Thoracic aorta (tissue), 2 donors: ENCODE measurements at places on chromosomes 13 and 19.
A peak's percentile ranks its signal among the peaks of the same experiment; 100 is the strongest.

GRCh38 chr13:73585236-73585635 is 526.4 kb downstream of the KLF5 start:
- DNase-seq: no peak
- H3K36me3 ChIP-seq: no peaks in the 10 kb centered on the region
- H3K27me3 ChIP-seq: no peaks in the 10 kb centered on the region
- H3K4me3 ChIP-seq: no peak overlapping the region

DNA sequence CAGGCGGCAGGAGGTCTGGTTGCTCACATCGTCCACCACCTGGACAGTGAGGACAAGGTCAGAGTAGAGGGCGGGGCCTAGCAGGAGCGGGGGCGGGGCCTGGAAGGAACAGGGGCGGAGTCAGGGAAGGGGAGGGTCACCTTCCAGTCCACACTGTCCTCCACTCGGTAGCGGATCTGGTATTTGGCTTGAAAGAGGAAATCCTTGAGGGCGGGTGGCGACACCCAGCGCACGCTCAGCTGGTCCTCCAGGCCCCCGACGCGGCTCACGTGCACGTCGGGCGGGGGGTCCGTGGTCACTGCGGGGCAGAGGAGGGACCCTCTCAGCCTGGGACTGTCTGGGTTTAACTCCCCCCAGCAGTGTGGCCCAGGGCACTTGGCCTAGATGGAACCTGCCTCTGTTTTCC is 8.2 kb downstream of the REX1BD start:
- H3K27ac ChIP-seq: no peak overlapping the region
- H3K36me3 ChIP-seq: no peaks in the 10 kb centered on the region
- no peak for DNase-seq

- H3K4me3 ChIP-seq: peak overlapping the region; percentile 98
- H3K36me3 ChIP-seq: no peaks in the 10 kb centered on the region
Observed at GRCh38 chr13:48977973-48978372, 2.3 kb downstream of the FNDC3A start.

GRCh38 chr13:105948143-105948542 is 587.3 kb downstream of the EFNB2 start:
- no peak for DNase-seq
- no peak overlapping the region for H3K4me3 ChIP-seq

DNA sequence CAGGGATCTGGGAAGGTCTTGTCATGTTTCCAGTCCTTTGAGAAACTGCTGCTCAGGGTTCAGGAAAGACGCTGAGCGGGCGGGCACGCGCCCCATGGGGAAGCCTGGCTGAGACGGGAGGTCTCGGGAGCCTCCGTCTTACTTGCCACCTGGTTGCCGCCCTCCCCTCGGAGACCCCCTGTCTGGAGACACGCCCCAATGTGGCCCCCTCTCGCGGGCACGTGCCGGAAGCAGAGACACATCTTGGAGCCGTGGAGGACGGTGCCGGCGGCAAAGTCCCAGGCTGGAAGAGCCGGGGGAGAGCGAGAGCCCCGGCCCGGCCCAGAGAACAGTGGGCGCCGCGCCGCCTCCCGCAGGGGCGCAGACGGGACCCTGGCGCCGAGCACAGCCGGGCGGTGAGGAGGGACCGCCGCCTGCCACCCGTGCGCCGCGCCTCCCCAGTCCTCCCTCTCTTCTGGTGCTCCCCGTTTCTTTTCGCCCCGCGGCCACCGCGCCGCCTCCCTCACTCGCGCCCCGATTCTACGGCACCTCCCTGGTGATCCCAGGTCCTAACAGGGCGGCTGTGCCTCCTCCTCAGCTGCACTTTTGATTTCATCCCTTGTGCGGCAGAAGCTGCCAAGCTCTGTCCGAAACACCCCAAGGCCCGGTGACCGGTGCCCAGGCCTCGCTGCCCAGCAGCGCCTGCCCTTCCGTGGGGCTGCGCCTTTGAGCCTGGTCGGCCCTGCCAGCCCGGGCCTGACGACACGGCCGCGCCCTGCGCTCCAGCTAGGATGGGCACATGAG is 15.5 kb downstream of the GJB2 start:
- H3K4me3 ChIP-seq: no peak overlapping the region
- H3K36me3 ChIP-seq: no peaks in the 10 kb centered on the region
- no peak overlapping the region for H3K27ac ChIP-seq
- no peak for DNase-seq

GRCh38 chr13:51523082-51523518 is 61.2 kb upstream of the WDFY2 start:
- H3K4me1 ChIP-seq: peaks cover 7% of the 10 kb centered on the region
- H3K27me3 ChIP-seq: no peaks in the 10 kb centered on the region
- no peak overlapping the region for H3K27ac ChIP-seq
- DNase-seq: no peak
- H3K36me3 ChIP-seq: no peaks in the 10 kb centered on the region

DNA sequence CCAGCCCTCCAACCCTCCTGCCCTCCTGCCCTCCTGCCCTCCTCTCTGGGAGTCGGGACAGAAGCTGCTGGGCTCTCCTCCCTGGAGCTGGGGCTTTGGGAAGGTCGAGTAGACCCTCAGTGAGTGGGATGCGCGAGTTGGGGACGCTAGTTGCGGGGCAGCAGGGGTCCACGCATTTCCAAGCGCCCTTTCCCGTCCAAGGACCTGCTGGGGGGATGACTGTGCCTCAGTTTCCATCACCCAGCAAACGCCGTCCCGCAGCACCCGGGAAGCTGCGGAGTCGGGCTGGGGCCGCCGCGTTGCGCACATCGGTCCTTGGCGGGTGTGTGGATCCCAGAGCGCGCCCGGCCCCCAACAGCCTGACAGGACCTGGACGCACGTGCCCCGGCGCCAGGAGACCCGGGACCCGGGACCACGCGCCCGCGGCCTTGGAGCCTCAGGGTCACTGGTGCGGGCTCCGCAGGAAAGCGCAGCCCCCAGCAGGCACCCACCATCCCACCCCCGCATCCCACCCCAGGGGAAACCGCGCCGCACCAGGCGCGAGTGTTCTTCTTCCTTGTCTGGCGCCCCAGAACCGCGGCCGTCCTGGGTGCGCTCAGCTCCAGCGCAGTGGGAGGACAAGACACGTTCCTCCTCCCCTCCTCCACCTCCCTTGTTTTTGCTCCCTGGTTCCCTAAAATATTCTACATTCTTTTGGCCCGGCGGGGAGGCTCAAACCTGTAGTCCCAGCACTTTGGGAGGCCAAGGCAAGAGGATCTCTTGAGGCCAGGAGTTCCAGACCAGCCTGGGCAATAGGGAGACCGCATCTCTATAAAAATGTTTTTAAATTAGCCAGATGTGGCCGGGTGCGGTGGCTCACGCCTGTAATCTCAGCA is 9.2 kb downstream of the ONECUT3 start:
- no peak for DNase-seq
- H3K27ac ChIP-seq: no peak overlapping the region
- H3K4me1 ChIP-seq: no peaks in the 10 kb centered on the region
- no peak overlapping the region for H3K4me3 ChIP-seq

DNA sequence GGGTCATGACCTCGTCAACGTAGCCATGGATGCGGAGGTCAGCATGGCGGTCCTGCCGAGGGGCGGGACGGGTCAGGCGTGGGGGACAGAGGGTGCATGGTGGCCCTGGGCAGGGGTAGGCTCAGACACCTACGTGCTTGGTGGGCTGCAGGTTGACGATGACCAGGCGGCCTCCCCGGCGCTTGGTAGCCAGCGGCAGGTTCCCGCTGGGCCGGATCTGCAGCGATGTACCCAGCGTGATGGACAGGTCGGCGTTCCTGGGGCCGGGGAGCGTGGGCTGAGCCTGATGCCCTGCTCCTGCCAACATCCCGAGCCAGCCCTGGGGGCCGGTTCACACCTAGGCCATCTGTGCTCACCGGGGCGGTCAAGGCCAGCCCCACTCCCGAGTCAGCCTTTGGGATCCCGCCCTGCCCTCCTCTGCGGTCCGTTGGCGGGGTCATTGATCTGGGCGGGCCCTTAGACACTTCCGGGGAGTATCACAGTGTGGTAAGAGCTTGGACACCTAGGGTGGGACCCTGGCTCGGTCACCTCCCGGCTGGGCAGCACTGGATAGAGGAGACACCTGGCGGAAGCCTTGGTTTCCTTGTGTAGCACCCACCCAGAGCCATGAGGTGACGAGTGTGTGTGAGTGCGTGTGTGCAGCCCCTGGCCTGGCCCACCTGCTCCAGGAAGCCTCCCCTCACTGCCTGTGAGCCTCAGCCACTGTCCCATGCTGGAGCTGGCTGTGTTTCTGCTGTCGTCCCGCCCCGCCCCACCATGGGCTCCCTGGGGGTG is 7.3 kb downstream of the SIRT6 start:
- H3K4me1 ChIP-seq: no peaks in the 10 kb centered on the region
- H3K36me3 ChIP-seq: peaks cover 17% of the 10 kb centered on the region

DNA sequence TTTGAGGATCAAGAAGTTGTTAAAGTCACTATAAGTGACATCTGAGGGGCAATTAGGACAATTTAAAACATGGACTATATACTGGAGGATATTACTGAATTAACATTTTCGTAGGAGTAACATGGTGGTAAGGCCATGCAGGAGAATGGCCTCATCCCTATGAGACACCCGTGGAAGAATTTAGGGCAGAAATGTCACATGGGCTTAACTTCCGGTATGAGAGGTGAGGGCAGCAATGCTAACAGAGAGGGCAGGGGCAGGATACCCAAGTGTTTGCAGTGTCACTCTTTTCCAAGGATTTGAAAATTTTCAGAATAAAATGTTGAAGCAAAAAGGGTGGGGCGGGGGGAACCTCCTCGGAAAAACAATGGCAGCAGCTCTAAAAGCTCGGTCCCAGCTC is 23.6 kb downstream of the RANBP3 start:
- H3K27ac ChIP-seq: peak overlapping the region; percentile 62
- H3K4me3 ChIP-seq: peak overlapping the region; percentile 46
- H3K4me1 ChIP-seq: peaks cover 75% of the 10 kb centered on the region
- no peak for DNase-seq
- no peaks in the 10 kb centered on the region for H3K27me3 ChIP-seq
- no peaks in the 10 kb centered on the region for H3K36me3 ChIP-seq

DNA sequence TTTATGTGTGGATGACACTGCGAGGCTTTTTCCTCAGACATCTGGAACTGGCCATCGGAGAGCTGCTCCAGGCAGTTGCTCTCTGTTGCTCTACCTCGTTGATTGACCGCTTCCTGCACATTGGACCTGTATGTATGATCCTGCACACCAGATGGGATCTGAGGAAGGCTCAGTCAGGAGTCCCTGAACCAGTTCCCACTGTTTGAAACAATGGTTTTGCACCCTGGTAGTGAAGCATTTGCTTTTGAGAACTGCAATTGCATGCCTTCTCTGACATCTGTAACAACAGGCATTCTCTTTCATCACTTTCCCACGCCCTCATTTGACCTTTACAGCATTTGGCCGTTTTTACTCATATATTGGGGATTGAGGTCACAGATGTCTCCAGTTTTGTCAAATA is 61.1 kb upstream of the NPAS1 start:
- H3K27me3 ChIP-seq: no peaks in the 10 kb centered on the region
- no peak overlapping the region for H3K4me3 ChIP-seq
- DNase-seq: no peak
- H3K4me1 ChIP-seq: peaks cover 6% of the 10 kb centered on the region

DNA sequence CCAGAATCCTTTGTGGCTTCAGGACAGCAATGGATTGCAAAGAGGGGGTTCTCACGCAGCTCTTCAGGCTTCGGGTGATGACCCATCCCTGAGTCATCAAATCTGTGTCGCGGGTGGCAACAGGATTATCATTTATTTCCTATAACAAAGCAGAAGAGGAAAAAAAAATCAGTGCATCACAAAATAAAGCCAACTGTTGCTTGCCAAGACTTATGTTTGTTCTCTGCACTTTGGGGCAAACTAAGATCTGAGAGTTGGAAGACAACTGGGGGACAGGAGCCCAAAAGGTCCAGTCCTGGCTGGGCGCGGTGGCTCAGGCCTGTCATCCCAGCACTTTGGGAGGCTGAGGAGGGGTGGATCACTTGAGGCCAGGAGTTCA is 6.4 kb downstream of the GNA15 start:
- no peak overlapping the region for H3K4me3 ChIP-seq
- DNase-seq: no peak
- H3K36me3 ChIP-seq: no peaks in the 10 kb centered on the region
- no peaks in the 10 kb centered on the region for H3K27me3 ChIP-seq

- DNase-seq: no peak
- no peaks in the 10 kb centered on the region for H3K4me1 ChIP-seq
- H3K36me3 ChIP-seq: no peaks in the 10 kb centered on the region
Observed at GRCh38 chr19:32558607-32559228, 22.3 kb upstream of the PDCD5 start.

DNA sequence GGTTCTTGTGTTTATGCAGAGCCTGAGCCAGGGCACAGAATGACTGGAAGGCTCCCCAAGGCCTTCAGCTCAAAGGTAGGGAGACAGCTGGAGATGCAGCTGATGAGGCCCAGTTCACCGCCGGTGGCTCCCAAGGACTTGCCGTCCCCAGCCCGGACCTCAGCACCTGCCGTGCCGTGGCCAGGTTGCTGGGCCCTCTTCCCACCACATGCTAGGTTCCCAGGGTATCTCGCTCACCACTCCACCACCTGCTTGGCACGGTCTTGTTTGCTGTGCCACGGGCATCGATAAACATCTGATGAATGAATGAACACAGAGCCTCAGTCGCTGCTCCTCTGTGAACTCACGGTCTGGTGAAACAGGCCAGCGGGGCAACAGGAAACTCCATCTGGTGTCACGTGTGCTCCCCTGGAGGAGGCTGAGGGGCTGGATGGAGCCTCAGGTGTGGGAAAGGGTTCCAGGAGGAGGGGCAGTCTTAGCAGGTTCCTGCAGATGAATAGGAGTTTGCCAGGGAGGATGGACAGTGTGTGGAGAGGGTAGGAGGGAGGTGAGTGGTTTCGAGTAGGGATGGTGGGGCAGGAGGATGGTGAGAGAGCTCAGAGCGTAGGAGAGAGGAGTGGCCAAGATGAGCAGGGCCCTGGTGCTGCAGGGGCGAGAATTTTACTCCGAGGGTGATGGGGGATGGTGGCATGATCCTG is 3.6 kb upstream of the KLK14 start:
- no peak for DNase-seq
- H3K4me1 ChIP-seq: no peaks in the 10 kb centered on the region
- no peaks in the 10 kb centered on the region for H3K36me3 ChIP-seq
- H3K27me3 ChIP-seq: no peaks in the 10 kb centered on the region

DNA sequence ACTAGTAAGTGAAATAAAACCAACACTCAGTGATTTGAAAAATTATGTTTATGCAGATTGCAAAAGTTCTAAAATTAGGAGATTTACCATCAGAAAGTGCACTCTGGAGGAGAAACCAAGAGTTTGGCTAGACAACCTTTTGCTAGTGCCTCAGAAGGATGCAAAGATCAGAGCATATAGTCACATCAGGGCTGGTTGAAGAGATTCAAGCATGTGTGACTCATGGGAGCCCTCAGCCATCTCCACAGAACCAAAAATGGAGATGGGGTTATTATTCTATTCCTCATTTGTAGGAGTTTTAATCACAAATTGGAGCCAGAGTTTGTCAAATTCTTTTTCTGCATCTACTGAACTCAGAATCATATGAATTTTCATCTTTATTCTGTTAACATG is 32.9 kb upstream of the OXGR1 start:
- H3K4me3 ChIP-seq: no peak overlapping the region
- no peaks in the 10 kb centered on the region for H3K27me3 ChIP-seq
- no peak overlapping the region for H3K27ac ChIP-seq
- DNase-seq: no peak
- H3K4me1 ChIP-seq: peaks cover 7% of the 10 kb centered on the region

GRCh38 chr19:19304186-19304965 is 15.9 kb downstream of the SUGP1 start:
- peaks cover 47% of the 10 kb centered on the region for H3K36me3 ChIP-seq
- no peak for DNase-seq
- no peaks in the 10 kb centered on the region for H3K27me3 ChIP-seq
- no peak overlapping the region for H3K27ac ChIP-seq
- H3K4me1 ChIP-seq: no peaks in the 10 kb centered on the region

GRCh38 chr13:88345171-88345847 is 674.1 kb downstream of the SLITRK5 start:
- H3K27me3 ChIP-seq: no peaks in the 10 kb centered on the region
- H3K4me3 ChIP-seq: no peak overlapping the region
- H3K27ac ChIP-seq: no peak overlapping the region
- H3K4me1 ChIP-seq: no peaks in the 10 kb centered on the region
- H3K36me3 ChIP-seq: no peaks in the 10 kb centered on the region
